ENCODE measurements at places on chromosomes 12 and 14.

DNA sequence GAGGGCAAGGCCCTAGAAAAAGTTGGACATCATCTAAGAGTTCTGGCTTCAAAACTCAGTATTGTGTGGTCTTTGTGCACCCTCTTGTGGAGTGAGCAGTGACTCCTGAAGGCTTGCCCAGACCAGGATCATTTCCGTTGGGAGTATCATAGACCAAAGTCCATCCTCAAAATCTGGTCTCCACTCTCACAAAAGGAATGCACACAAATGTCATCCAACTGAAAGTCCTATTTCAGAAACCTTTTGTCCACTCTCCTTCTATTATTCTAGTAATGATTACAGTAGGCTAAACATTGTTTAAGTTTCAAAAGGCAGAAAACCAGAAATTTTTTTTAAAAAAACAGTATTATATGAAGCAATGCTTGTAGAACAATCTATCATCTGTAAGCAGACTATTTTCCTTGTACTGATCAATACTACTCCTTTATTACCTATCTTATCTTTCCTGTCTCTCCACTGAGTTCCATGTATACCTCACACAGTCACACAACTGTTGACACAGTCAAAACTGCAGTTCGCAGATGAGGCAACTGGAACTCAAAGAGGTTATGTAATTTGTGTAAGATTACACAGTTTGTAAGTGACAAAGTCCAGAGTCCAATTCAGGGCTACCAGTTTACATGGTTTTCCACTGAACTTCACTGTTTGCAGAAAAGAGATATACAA lies 41.4 kb downstream of the COX16 start:
- DNase-seq, result no peak

- DNase-seq, result no peak
Observed at GRCh38 chr12:41983394-41983793, 161.3 kb downstream of the GXYLT1 start.

GRCh38 chr12:41683023-41683422 lies 461.7 kb downstream of the GXYLT1 start:
- DNase-seq, result no peak

DNA sequence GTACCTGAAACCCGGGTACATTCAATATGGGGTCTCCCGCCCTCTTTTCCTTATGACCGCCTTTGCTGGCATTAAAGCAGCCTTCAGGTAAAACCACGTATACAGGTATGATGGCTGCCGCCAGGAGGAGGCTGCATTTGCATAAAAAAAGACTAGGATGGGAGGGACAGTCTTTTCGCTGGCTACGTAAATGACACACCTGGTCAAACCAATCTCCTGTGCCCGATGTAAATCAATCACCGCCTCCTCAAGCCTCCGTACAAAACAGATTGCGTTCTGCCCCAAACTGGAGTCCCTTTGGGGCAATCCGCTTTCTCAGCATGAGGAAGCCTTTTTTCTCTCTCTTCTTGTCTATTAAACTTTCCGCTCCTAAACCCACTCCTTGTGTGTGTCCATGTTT lies 8.1 kb upstream of the ALDH1L2 start:
- no peak for DNase-seq

- no peak for DNase-seq
Observed at GRCh38 chr14:39398382-39398781, 33.9 kb downstream of the FBXO33 start.

DNA sequence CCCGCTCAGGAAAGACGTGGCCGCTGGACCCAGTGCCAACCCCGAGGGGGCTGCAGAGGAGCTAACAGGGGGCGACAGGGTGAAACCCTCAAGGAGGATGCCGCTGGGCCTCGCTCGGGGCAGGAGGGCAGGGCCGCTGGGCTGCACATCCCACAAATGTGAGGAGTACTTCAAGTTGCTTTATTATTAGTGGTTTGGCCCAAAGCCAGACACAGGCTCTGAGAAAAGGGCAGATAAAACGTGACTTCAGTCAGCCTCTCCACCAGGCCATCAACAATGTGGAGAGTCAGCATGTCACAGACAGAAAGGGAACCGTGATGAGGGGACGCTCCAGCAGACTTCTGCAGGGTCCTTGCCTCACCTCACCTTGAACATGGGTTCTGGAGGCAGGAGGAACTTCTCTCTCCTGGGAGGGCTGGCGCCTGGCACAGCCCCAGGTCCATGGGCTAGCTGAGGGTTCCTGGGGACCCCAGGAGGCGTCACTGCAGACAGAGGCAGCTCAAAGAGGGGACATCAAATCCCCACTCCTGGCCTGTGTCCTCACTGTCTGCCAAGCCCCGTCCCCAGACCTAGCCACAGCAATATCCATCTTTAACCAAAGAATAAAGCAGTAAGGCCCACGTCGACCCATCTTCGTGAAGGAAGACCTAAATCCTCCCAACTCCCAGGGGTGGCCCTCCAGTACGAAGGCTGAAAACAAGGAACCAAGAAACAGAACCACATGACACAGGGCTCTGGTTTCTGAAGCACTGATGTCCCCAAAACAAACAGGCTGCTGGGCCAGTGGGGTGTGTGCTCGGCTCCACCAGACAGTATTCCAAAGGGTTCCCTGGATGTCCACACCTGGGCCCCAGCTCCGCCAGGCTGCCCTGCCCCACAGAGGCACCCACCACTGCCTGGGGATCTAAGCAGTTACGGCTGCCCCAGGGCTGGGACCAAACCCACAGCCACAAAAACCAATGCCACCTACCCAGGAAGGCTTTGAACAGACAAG lies 35.1 kb downstream of the CCDC85C start:
- DNase-seq, result no peak

DNA sequence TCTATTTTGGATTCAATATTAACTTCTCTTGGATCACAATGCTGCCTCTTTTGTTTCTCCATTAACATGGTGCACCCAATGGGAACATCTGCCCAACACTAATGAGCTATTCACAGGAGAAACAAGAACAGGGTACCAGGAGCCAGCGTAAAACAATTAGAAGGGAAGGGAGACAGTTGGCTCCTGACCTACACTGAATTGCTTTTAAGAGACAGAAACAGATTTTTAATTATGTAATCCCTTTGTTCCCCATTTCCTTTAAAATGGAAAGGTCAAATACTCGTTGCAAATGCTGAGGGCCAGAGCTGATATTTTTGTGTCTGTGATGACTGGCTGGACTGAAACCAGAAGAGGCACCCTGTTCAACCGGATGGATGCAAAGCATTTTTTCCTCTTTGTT lies 108.3 kb downstream of the SEC23A start:
- DNase-seq, result no peak

- DNase-seq, result no peak
Observed at GRCh38 chr14:57487771-57488170, 5.9 kb downstream of the CCDC198 start.

DNA sequence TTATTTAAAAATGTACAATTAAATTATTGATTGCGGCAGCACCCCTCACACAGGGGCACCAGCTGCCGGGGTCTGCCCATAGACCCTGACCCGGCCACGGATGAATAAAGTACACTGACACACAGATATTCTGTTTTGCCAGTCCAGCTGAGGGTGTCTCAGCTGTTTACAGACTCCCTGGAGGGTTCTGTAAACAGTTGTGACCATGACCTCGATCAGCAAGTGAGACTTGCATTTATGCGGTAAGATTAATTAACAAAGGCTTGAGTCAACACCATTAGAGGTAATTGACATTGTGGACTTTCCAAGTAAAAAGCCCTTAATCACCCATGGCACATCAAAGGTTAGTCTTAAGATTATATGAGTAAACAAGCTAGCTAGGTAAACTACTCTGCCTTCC lies 94.3 kb downstream of the FUT8 start:
- DNase-seq, result no peak

- DNase-seq, result no peak
Observed at GRCh38 chr12:65821336-65821735, 2.9 kb upstream of the HMGA2 start.

- DNase-seq, result no peak
Observed at GRCh38 chr12:92041742-92042141, 103.9 kb downstream of the BTG1 start.

GRCh38 chr12:617304-617915 lies 45.8 kb downstream of the NINJ2 start:
- no peak for DNase-seq

- DNase-seq, result no peak
Observed at GRCh38 chr12:19970116-19970515, 398.2 kb upstream of the PDE3A start.

DNA sequence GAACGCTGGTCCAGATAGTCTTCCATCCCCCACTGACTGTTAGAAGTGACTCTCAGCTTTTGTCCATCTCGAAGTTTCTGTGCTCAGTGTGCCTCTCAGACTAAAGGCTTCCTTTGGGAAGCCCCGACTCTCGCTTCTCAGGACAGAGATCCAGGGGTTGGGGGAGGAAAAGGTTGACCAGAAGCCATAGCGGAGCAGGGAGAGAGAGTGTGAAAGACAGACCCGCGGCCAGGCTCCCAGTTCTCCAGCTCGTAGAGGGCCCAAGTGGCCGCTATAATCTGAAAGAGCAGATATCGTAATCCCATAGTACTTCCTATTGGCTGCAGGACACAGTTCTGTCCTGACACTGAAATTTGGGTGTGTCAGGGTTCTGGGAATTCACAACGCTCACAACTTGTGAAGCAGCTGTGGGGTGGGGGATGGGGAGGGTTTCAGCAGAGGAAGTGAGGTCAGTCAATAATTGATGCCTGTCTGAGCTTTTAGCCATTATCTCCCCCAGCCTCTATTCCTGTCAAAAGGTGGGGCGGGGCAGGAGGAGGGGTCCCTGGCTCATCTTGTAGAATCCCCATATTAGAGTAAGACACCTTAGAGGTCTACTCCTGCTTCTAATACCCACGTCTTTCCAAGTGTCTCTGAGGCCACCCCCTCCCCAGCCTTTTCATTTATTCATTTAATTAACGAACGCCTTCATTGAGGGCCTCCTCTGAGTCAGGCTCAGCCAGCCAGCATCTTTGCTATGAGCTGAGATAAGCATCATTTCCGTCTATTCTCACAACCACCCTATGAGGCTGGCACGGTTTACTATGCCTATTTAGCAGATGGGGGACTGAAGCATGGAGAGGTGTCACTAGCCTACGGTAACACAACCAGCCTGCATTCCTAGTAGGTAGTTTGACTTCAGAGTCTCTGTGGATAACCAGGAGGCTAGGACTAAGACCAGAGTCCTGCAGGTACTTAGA lies 1.6 kb upstream of the ACVRL1 start:
- no peak for DNase-seq

DNA sequence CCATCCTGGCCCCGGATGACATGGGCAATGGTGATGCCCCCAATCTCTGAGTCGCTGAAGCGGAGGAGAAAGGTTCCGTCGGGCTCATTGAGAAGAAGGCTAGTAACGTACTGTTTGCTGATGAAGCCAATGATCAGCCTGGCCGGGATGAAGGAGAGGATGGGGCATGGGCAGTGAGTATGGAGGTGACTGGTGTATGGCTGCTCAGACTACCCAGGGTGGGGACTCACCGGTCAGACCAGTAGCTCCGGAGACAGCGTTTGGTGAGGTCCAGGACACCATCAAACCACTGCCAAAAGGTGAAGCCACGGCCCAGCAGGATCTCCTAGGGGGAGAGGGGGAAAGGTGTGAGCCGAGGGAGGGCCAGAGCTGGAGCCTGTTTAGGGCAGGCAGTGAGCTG lies 10.9 kb downstream of the NAB2 start:
- DNase-seq, result no peak

DNA sequence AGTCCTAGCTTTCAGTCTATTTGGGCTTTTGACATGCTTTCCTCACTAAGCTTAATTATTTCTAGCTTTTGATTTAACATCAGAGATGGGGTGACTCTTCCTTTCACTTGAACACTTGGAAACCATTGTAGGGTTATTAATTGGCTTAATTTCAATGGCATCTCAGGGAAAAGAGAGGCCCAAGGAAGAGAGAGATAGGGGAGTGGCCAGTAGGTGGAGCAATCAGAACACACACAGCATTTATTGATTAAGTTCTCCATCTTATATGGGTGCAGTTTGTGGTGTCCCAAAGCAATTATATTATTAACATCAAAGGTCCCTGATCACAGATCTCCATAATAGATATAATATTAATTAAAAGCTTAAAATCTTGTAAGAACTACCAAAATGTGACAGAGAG lies 1466.1 kb upstream of the SEL1L start:
- DNase-seq, result no peak

GRCh38 chr14:79896009-79896408 lies 315.3 kb downstream of the DIO2 start:
- DNase-seq, result no peak

DNA sequence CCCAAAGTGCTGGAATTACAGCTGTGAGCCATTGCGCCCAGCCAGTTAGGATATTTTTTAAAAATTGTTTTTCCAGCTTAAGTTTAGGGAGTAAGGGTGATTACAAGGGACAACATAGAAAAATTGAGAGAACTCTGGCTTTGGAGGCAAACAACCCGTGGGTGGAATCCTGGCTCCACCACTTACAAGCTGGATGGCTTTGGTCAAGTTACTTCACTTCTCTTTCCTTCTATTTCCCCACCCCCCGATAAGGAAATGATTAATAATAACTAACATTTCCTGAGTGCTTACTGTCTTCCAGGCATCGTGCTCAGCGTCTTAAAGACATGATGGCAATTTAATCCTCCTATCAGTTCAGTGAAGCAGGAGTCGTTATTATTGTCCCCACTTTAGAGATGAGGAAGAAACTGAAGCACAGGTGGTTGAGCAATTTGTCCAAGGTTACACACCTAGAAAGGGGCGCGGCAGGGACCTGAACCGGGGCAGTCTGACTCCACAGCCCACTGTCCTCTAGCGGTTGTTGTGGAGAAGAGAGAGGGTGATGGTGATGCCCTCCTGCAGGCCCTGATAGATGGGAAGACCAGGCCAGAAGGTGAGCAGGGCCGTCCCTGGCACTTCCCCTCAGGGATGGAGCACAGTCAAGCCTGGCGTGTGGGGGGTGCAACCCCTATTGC lies 16.7 kb upstream of the FAIM2 start:
- no peak for DNase-seq

- DNase-seq, result no peak
Observed at GRCh38 chr14:70186900-70187451, 1.8 kb downstream of the SLC8A3 start.

DNA sequence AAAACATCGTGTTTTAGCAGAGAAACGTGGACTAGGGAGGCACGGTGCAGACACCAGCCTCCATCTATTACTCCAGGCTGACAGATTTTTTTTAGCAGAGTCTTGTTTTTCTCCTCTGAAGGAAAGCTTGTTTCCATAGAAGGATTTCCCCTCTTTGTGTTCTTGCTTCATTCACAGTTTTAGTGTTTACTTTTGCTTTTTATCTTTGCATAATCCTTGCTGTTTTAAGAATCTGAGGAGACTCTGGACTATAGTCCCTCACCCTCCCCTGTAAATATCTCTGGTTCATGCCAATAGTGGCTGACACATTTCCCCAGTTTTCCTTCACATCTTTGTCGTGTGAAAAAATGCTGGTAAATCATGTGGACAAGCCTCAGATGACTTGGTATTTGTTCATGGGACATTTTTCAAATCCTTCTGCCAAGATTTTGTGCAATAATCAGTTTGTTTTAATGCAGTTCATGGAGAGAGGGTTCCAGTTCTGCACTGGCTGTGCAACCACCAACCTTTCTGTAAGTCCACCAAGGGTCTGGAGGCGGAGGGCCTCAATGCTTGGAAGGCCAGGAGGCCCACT lies 39.9 kb upstream of the TMCC3 start:
- DNase-seq, result no peak

GRCh38 chr14:88631091-88631490 lies 68.3 kb downstream of the ZC3H14 start:
- DNase-seq, result no peak

- DNase-seq, result no peak
Observed at GRCh38 chr14:21714318-21714929, 40.8 kb upstream of the OR4E1 start.

- no peak for DNase-seq
Observed at GRCh38 chr14:74712499-74713394, at the start of the genes AREL1 and FCF1. AREL1 (minus strand) TSS chr14:74713080; CDS start chr14:74685615, 27,465 bp downstream. FCF1 (plus strand) TSS chr14:74713144; CDS start chr14:74713198, 54 bp downstream.
